ENCODE measurements at places on chromosomes 12 and 14. TPM values are rescaled to one million over a fixed set of nuclear protein-coding genes. Genes with fewer than 3 reads are reported as not detected.
A peak's percentile ranks its signal among the peaks of the same experiment; 100 is the strongest.

DNA sequence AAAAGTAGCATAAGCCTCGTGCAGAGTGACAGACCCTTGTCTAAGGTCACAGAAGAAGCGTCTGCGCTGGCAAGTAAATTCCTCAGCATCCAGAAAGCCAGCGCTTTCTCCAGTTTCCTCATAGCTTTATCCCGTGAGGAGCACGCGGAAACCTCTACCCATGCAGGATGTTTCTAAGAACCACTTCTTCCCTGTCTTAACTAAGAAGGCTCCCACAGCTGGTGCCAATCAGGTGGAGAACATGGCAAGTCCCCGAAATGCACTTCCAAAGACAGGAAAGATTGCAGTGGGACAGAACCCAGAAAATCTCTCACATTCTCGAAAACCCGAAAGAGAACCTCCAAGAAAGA is 968 bp upstream of the ARID4A start:
- DNase-seq: peak; percentile 66
- H3K27ac ChIP-seq: peak overlapping the region; percentile 95
- no peaks in the 10 kb centered on the region for H3K27me3 ChIP-seq
- peaks cover 43% of the 10 kb centered on the region for H3K36me3 ChIP-seq
- peaks cover 46% of the 10 kb centered on the region for H3K4me1 ChIP-seq

GRCh38 chr14:88289996-88290395 is 33.1 kb downstream of the KCNK10 start:
- no peak for DNase-seq
- H3K27me3 ChIP-seq: no peaks in the 10 kb centered on the region
- no peaks in the 10 kb centered on the region for H3K4me1 ChIP-seq
- H3K27ac ChIP-seq: no peak overlapping the region

DNA sequence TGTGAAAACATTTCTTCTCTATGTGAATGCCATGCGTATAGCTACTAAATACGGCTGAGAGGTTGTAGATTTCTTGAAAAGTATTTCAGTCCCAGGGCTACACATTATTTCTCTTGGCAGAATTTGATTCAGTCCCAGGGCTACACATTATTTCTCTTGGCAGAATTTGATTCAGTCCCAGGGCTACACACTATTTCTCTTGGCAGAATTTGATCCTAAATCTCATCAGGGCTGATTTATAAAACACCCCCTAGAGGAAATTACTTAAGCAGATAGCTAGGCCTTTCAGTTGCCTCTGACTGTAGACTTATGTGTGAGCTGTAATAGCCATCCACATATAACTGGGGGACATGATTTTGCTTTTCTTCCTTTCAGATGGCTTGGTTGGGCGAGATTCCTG is 50.4 kb downstream of the AK7 start:
- H3K4me1 ChIP-seq: no peaks in the 10 kb centered on the region
- no peaks in the 10 kb centered on the region for H3K27me3 ChIP-seq
- H3K27ac ChIP-seq: no peak overlapping the region

- DNase-seq: no peak
- H3K36me3 ChIP-seq: no peaks in the 10 kb centered on the region
These were observed 52.4 kb downstream of the PHLDA1 start for GRCh38 chr12:75979181-75979580.

DNA sequence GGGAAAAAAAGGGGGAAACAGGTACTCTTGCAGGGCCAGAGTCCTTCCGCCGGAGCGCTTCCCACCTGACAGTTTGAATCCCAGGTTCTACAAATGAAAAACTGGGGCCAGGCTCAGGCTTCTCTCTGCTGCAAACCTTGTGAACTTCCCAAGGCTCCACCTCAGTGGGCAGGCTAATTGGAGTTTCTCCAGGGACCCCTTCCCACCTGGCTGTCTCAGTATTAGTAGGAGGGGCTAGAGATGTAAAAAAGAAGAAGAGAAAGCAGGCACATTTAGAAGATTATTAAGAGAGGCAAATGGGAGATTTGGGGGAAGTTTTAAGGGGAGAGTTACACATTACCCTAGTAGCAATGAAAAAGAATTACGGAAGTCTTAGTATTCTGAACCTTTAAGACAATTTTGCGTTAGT is 20.0 kb upstream of the CLEC2D start:
- H3K36me3 ChIP-seq: peaks cover 8% of the 10 kb centered on the region
- H3K27ac ChIP-seq: peak overlapping the region; percentile 92
- H3K4me1 ChIP-seq: peaks cover 20% of the 10 kb centered on the region
- no peaks in the 10 kb centered on the region for H3K27me3 ChIP-seq

GRCh38 chr14:68506021-68506644 is 286.7 kb downstream of the ZFP36L1 start:
- no peaks in the 10 kb centered on the region for H3K36me3 ChIP-seq
- peak overlapping the region; percentile 12 for H3K27ac ChIP-seq
- peaks cover 29% of the 10 kb centered on the region for H3K4me1 ChIP-seq
- no peak overlapping the region for H3K4me3 ChIP-seq
- peak; percentile 69 for DNase-seq

DNA sequence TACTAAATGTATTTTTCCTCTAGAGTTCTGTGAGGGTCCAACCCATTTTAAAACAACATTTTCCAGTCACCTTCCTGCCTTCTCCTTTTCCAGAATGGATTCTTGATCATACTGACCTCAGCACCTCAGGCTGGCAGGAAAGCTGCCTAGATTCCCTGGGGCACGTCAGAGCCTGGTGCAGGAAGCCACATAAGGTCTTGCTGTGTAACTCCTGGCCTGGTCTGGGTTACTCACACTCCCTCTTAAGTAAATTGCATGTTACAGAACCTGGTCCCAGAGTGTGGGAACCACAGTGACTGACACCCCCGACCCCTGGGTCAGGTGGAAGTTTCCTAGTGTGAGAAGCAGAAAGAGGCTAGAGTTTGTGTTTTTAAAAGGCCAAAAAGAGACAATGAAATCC is 209.8 kb downstream of the SPTSSA start:
- no peak overlapping the region for H3K27ac ChIP-seq
- H3K4me3 ChIP-seq: no peak overlapping the region
- no peaks in the 10 kb centered on the region for H3K27me3 ChIP-seq
- no peaks in the 10 kb centered on the region for H3K4me1 ChIP-seq
- DNase-seq: no peak

DNA sequence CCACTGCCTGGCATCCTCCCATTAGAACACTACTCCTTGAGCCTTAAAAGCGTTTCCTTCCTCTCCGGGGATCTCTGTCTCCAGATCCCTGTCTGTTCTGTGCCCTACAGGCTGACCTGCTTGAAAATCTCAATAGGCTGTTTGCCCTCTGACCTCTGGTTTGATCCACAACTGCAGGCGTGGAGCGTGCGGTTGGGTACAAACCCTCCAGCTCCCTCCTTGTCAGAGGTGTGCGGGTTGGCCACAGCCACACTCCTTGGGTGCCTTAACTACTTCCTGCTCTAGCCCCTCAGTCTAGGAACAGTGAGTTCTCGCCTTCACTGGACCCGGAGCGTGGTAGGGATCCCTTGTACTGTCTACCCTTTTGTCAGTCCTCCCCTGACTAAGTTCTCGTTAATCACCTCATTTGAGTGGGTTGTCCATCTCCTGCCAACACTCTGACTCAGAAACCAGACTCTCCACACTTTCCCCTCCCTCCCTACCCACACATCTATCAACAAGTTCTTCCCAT is 33.1 kb downstream of the CMKLR1 start:
- H3K36me3 ChIP-seq: no peaks in the 10 kb centered on the region
- peaks cover 76% of the 10 kb centered on the region for H3K4me1 ChIP-seq
- H3K27ac ChIP-seq: peak overlapping the region; percentile 78
- H3K27me3 ChIP-seq: no peaks in the 10 kb centered on the region
- no peak overlapping the region for H3K4me3 ChIP-seq

DNA sequence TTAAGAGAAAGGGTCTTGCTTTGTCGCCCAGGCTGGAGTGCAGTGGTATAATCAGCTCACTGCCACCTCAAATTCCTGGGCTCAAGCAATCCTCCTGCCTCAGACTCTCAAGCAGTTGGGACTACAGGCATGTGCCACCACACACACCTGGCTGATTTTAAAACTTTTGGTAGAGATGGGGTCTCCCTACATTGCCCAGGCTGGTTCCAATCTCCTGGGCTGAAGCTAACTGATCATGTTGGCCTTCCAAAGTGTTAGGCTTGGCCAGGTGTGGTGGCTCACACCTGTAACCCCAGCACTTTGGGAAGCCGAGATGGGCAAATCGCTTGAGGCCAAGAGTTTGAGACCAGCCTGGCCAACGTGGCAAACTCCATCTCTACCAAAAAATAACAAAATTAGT is 43.9 kb upstream of the GCH1 start:
- H3K36me3 ChIP-seq: no peaks in the 10 kb centered on the region
- no peak overlapping the region for H3K27ac ChIP-seq
- DNase-seq: no peak
- no peak overlapping the region for H3K4me3 ChIP-seq

- no peak overlapping the region for H3K4me3 ChIP-seq
- H3K4me1 ChIP-seq: no peaks in the 10 kb centered on the region
- DNase-seq: no peak
- no peaks in the 10 kb centered on the region for H3K27me3 ChIP-seq
- no peak overlapping the region for H3K27ac ChIP-seq
These were observed 10.7 kb downstream of the IFT81 start for GRCh38 chr12:110134691-110135411.

DNA sequence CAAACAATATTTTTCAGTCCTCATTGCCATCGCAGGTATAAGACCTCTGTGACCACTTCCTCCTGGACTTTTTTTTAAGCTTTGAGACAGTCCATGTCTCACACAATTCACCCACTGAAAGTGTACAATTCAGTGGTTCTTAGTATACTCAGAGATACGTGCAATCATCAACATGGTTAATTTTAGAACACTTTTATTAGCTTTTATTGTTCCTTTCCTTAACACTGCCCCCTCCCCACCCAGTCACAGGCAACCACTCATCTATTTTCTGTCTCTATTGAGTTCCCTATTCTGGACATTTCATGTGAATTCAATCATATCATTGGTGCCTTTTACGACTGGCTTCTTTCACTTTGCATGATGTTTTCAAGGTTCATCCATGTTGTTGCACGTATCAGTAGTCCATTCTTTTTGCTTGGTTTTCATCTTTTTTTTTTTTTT is 16.2 kb downstream of the NCKAP5L start:
- no peak overlapping the region for H3K27ac ChIP-seq
- H3K4me3 ChIP-seq: no peak overlapping the region
- no peaks in the 10 kb centered on the region for H3K27me3 ChIP-seq
- H3K36me3 ChIP-seq: no peaks in the 10 kb centered on the region

DNA sequence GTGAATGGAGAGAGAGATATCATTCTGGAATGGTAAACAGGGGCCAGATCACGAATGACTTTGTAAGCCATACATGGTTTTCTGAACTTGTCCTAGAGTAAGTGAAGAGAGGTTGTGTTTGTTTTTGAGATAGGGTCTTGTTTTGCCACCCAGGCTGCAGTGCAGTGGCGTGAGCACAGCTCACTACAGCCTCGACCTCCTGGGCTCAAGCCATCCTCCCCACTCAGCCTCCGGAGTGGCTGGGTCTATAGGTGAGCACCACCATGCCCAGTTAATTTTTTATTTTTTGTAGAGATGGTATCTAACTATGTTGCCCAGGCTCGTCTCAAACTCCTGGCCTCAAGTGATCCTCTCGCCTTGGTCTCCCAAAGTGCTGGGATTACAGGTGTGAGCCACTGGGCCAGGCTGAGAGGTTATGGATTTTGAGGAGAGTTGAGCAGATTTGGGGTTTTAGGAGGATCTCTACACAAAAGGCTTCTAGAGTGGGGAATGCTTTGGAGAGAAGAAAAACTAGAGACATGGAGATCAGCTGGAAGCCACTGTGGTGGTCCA is 19.7 kb upstream of the GPRC5A start:
- peak overlapping the region; percentile 38 for H3K27ac ChIP-seq
- H3K36me3 ChIP-seq: no peaks in the 10 kb centered on the region
- DNase-seq: no peak
- peaks cover 11% of the 10 kb centered on the region for H3K4me1 ChIP-seq
- H3K27me3 ChIP-seq: no peaks in the 10 kb centered on the region

Gene RDH12
- total RNA-seq: 0.20 TPM

Gene LARP4
- 63.6 TPM for total RNA-seq

Gene KCNH3
- 0.90 TPM for total RNA-seq

Gene NEUROD4
- not detected for total RNA-seq

Gene RHOJ
- total RNA-seq: 38.6 TPM

All from upper lobe of right lung (tissue), 1 donor.